Aorta (tissue), 5 donors: ENCODE measurements at places on chromosomes 3 and 15. TPM values are rescaled to one million over a fixed set of nuclear protein-coding genes. Genes with fewer than 3 reads are reported as not detected.

Gene FOXL2
- not detected for total RNA-seq

Gene SENP8
- total RNA-seq = 1.5 TPM

Gene SPINK8
- total RNA-seq = not detected

Gene CPB1
- 7.3 TPM for total RNA-seq

Gene KBTBD13
- 1.5 TPM for total RNA-seq

Gene GP5
- 0.19 TPM for total RNA-seq

Gene MYL3
- 1.8 TPM for total RNA-seq
